Activated T-helper 1 cell treated with anti-CD3 and anti-CD28 coated beads, Interleukin-2, amount 50 U/mL, for 16 hours (primary cell): ENCODE measurements at places on chromosomes 16 and 17.

DNA sequence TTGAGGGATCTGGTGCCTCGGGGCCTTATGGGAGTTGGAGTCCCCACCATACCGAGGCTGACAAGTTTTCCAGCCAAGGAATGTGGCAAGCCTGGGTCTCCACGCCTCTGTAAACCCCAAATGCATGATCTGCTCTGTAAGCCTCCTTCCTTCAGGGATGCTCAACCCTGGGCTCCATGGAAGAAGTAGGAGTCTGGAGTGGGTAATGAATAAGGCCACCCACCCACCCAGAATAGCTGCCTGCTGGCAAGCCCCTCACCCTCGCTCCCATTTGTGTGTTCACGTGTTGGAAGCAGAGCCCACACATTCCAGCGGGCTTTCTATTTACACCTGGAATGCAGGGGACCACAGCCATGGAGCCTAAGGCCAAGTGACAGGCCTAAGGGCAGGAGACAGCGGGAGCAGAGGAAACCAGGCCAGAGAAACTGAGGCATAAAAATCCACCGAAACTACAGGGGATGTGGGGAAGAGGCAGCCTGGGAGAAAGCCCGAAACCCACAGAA, 4.4 kb downstream of the DLG4 start:
- DNase-seq: no peak

- DNase-seq: no peak
Observed at GRCh38 chr16:73011926-73012325, 36.0 kb downstream of the ZFHX3 start.

DNA sequence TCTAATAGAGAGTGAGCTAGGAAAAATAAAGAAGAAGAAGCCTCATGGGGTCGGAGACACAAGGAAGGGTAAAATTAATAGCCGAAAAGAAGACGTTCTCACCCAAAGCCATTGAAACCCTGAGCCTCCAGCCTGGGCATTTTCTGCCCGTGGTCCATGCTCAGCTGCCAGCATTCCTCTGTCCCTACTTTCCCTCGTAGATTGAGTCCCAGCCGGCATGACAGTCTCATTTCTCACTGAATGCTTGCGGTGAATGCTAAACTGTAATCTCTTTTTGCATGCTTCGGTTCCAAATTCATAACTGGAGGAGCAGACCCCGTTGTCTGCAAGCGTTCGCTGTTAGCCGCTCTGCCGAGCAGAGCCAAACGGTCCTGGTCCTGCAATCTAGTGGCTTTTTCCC, 54.0 kb upstream of the COX10 start:
- no peak for DNase-seq

DNA sequence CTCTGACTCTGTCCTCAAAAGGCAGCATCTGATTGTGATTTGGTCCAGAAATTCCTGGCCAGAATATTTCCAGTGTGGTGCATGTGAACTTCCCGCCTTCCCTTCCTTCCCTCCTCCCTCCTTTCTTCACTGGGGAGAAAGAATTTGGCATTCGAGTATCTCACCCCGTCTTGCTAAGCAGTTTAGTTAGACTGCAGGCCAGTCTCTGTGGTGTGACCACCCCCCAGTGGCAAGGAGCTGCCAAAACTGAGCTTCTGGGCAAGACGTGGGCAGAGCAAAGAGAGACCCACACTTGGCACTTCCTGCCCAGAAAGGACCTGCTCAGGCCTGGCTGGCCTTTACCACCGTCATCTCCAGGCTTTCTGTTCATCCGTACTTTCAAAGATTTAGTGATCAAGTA, 36.4 kb downstream of the SNX20 start:
- no peak for DNase-seq

DNA sequence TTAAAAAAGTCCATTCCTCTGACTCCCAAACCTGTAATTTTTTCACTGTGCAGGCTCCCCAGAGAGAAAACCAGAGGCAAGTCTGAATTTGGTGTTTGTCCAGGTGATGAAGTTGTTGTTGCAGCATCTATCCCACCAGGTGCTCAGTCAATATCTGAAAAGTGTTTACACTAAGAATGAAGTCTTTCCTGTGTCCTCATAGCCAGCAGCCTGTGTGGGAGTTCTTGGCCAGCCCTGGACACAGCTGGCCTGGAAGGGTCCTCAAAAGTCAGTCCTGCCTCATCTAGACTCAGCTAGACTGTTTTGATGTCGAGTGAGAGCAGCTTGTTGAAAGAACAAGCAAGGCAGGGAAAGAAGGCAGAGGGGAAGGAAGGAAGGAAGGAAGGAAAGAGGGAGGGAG, 3.3 kb upstream of the PMP22 start:
- no peak for DNase-seq

DNA sequence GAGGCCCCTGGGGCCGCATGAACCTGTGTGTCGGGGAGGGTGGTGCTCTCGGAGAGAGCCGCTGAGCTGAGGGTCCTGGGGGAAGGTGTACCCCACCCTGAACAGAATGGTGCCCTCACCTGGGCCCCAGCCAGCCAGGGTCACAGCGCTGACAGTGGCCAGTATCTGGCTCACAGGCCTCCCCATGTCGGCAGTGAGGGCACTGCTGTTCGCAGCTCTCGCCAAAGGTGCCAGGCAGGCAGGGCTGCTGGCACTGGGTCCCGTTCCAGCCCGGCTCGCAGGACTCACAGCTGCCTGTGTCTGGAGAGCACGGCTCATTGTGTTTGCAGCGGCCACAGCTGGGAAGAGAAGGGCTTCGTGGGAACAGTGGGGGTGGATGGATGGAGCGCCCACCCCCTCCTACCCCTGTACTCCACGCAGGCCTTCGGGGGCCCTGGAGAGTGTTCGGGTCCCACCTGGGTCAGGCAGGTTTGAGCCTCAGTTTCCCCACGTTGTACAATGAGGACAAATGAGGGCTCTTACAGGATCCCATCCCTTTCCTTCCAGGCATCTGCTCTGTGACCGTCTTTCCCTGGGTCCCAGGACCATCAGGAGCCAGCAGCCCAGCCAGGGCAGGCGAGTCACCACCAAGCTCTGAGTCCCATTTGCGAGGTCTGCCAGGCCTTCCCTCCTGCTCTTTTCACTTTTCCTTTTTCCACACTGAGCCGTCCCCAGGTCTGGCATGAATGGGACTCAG, 5.0 kb downstream of the SCARF1 start:
- no peak for DNase-seq

GRCh38 chr17:12459736-12460135, 206.0 kb upstream of the MYOCD start:
- DNase-seq: no peak

DNA sequence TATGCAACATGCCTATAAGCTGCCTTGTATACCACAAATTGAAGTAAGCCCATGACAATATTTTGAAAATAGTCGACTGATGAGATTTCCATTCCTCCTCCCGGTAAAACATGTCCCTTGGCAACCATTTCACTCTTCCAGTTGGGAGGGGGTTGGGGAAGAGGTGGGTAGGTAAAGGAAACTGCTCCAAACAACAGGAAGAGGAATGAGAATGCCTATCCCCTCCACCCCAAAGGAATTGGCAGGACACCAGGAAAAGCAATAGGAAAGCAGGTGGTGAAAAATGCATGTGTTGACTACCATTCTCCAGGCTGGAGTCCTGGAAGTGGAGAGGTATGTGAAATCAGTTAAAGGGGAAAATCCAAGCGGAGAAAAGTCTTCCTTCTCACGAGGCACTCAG, 455.9 kb upstream of the PSMD7 start:
- DNase-seq: no peak

- DNase-seq: no peak
Observed at GRCh38 chr17:81052199-81052997, 17.4 kb downstream of the BAIAP2 start.

GRCh38 chr17:7997186-7997585, 5.2 kb upstream of the GUCY2D start:
- no peak for DNase-seq

GRCh38 chr17:48711128-48711527, 11.2 kb downstream of the PRAC1 start:
- DNase-seq: no peak

- no peak for DNase-seq
Observed at GRCh38 chr17:74454197-74455024, 12.0 kb upstream of the CD300A start.

- no peak for DNase-seq
Observed at GRCh38 chr17:73713136-73713535, 68.9 kb upstream of the SDK2 start.

DNA sequence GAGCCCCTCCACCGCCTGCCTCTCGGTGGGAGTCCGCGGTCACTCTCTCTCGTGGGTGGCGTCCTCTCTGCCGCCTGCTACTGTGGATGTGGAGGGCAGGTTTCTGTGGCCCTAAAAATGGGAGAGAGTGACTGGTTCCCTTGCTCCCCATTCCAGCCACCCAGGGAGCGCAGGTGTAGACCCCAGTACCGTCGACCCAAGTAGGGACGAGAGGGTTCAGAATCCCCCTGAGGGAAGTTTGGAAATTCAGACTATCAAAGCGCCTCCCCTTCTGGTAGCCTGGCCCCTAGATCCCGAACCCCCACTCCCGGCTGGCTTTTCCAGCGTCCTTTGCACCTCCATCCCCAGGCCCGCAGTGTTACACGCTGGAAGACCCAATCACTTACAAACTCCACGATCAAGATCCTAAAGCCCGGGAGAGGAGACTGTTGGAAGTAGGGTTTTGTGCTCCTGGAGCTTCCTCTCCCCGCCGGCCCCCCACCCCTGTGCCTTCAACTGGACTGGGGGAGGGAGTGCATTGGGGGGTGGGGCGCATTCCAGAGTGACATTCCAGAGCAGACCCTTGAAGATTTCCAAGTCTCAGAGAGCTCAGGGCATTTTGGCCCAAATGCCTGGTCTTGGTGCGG, 991 bp downstream of the GPRC5C start:
- DNase-seq: no peak

- DNase-seq: no peak
Observed at GRCh38 chr17:59178266-59178985, 22.9 kb downstream of the PRR11 start.

GRCh38 chr16:50209546-50210265, 56.6 kb downstream of the TENT4B start:
- DNase-seq: no peak

GRCh38 chr16:79593074-79593531, 7.4 kb downstream of the MAF start:
- no peak for DNase-seq

DNA sequence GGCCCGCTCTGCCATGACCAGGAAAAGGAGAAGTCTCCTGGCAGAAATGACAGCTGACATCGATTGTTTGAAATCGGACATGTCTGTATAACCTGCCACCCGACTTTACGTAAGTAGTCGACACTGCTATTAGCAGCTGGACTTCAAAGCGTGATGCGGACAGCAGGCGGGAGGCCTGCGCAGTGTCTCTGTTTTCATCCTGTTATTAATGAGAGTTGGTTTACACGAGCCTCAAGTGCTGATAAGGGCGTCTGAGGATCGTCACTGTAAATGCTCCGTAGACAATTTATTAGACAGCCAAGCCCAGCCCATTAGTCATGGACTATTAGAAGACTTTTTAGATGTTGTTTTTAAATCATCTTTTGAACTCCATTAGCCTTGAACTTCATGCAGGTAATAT, 328.3 kb downstream of the FOXL1 start:
- no peak for DNase-seq

DNA sequence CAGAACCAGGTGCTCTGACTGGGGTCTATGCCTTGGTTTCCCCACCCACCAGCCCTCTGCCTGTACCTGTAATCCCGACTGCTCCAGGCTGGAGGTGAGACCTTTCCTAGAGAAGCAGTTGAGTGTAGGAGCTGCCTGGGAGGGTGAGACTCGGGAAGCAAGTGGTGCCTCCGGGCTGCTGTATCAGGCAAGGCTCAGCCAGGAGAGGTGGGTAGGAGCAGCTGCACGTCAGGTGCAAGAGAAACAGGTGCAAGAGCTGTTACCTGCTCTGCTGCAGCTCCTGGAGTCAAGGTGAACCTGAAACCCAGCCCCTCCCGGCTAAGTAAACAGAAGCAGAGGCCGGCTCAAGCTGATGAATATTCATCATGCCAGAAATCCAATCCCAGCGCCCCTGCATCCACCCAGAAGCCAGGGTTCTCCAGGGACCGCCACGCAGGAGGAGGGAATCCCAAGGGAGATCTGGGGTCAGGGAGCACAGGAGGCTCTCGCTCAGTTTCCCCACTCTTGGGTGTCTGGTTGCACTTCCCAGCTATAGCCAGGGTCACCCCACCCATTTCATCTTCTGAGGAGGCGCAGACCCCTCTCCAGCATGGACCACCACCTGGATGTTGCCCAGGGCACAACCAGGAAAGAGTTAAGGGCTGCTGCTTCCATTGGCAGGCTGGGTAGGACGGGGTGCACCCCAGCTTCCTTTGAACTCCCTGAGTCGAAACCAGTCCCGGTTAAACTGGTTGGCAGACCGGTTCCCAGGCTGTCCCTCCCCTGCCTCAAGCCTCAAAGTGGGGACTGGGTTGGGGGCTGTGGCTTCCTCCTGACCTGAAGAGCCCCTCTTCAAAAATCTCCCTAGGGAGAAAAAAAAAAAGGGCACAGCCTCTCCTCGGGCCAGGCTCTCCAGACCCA, at the start of gene PRR15L:
TSS of gene PRR15L (minus strand) at position 293 of the 900 bp plus-strand sequence. CDS start 4,649 bp downstream, outside the sequence.
- DNase-seq: no peak

GRCh38 chr17:77421630-77421972, 280.8 kb downstream of the SEC14L1 start:
- DNase-seq: no peak

DNA sequence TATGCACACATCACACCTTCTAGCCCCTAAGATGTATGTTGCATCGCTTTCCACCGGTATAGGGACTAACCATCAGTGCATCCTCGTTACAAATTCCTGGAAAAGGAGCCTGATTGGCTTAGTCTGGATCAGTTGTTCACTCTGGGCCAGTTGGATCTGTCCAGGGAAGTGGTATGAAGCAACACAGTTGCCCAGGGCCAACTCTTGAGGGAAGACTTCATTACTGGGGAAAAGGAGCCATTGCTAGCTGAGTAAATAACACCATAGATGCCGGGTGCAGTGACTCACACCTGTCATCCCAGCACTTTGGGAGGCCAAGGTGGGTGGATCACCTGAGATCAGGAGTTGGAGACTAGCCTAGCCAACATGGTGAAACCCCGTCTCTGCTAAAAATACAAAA, 275.2 kb upstream of the RBFOX1 start:
- no peak for DNase-seq

GRCh38 chr17:76868669-76869495, 678 bp downstream of the MGAT5B start:
- DNase-seq: no peak

- no peak for DNase-seq
Observed at GRCh38 chr17:70136131-70136530, 33.2 kb upstream of the KCNJ2 start.
